ENCODE measurements at places on chromosomes 11 and 22.

DNA sequence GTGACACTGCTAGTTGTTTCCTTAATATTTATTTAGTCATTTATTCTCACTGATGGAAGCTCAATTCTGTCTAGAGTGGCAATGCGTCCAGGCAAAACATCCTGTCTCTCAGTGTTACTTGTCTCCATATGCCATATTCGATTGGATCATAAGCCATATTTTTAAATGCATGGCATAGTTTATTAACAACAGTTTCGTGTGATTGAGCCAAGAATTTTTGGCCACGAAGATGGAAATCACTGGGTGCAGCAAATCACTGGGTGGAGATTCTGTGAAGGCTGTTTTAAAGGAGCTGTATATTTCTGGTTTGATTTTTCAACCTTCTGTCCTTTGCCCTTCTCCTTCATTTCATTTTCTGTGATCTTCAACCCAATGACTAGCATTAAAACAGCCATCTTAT is 205.2 kb downstream of the JRKL start:
- DNase-seq, result no peak

DNA sequence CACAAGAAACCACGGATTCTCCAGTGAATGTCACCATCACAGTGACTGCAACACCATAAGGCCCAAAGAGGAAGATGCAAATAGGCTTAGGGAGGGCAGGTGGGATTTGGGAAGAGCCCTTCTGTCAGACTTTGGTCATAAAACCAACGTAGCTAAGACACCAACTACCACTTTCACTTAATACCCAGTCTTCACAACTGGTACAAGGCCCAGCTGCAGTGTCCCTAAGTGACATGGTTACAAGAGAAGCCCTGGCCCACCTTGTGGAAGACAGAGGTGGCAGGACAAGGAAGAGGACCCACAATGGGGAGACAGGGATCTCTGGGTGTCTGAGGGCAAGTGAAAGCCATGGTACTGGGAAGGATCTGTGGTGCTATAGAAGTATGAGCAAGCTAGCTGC is 10.0 kb downstream of the VSIG10L2 start:
- DNase-seq, result no peak

DNA sequence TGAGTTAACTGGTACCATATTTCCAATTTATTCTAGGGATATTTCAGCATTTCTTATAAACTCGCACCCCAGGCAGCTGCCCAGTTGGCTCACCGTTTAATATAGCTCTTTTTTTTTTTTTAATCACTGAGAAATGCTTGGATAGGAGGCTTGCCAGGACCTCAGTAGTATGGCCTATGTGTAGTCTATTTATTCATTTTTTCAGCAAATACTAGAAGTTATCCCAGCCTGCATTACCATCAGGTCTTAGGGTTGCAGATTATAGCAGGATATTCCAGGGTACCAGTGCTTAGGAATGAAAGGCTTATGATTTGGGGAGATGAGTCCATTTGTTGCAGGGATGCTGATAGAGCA is 26.6 kb downstream of the PARVA start:
- no peak for DNase-seq

DNA sequence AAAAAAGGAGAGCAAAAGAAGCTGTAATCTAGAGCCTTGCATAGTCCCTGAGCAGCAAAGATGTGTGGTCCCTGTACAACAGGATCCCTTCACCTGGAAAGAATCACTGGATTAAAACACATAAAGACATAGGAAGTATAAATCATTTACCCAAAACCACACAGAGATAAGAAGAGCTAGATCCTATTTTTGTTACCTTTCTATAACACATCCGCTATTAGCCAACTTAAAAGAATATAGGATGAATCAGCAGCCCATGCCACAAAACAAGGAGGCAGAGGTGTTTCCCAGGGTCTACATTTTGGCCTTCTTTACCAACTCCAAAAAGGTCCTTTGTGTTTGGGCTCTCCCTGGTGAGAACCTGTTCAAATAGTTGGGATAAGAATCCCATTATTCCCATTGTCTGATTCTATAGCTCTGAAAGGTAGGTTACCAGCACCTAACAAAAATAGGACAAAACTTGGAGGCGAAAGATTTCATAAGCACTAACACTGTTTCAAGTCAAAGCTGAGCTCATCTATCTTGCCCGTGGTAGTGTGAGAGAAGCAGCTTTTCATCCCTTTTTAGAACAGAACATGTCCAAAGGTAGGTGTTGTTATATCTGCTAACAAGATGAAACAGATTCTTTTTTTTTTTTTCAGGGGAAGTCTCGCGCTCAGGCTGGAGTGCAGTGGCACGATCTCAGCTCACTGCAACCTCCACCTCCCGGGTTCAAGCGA is 26.8 kb downstream of the PAK1 start:
- DNase-seq, result no peak

DNA sequence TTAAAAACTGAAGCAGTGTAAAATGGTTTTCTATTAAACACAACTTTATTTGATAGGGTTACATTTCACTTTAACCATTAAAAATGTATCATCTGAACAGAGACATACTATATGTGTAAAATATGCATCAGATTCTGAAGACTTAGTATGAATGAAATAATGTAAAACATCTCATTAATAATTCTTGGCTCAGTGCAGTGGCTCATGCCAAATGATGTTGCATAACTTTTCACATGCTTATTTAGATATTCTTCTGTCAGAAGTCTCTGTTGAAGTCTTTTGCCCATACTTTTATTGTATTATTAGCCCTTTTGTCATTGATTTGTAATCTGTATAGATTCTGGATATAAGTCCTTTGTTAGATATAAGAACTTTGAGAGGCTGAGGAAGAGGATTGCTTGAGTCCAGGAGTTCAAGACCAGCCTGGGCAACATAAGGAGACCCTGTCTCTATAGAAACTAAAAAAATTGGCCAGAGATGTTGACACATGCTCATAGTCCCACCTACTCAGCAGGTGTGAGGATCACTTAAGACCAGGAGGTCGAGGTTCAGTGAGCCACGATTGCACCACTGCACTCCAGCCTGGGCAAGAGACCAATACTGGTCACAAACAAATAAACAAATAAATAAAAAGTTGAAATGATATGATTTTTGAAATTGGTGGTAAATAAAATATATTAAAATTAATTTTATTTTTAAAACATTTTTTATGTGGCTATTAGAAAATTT is 73.8 kb upstream of the PARVA start:
- no peak for DNase-seq

- DNase-seq, result no peak
Measured at GRCh38 chr22:44668886-44669521, 33.0 kb upstream of the PRR5 start.

GRCh38 chr11:1219834-1220815 is 2.7 kb upstream of the MUC5B start:
- DNase-seq, result no peak
